ENCODE measurements at places on chromosomes 16 and 17. TPM values are rescaled to one million over a fixed set of nuclear protein-coding genes. Genes with fewer than 3 reads are reported as not detected.

DNA sequence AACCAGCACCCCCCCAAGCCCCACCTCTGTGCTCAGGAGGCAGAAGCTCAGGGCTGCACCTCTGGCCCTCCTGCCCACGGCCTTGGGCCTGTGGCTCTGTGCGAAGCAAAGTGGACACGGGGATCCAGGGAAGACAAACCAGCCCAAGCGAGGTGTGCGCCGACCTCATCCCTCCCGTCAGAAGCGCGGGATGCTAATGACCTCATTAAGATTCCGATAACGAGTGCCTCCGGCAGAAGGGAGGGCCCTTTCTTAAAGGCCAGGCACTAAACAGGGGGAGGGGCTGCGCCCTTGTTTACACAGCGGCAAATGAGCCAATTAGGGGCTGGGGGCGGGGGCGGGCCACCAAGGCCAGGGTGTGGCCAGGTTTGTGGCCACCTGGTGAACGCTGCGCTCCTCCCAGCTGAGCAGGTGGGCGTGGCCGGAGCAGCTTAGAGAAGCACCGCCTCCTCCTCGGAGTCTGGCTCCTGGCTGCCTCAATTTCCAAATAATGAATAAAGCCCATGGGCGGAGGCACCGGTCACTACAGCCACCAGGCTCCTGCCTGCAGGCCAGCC lies 3.2 kb downstream of the CBX4 start:
- H3K27me3 ChIP-seq, result no peaks in the 10 kb centered on the region
- no peak for DNase-seq
- H3K4me1 ChIP-seq, result peaks cover 47% of the 10 kb centered on the region
- H3K4me3 ChIP-seq, result no peak overlapping the region

GRCh38 chr17:19683117-19683516 lies 33.3 kb downstream of the SLC47A2 start:
- H3K4me3 ChIP-seq, result no peak overlapping the region
- no peak for DNase-seq
- no peaks in the 10 kb centered on the region for H3K4me1 ChIP-seq
- H3K27me3 ChIP-seq, result no peaks in the 10 kb centered on the region

DNA sequence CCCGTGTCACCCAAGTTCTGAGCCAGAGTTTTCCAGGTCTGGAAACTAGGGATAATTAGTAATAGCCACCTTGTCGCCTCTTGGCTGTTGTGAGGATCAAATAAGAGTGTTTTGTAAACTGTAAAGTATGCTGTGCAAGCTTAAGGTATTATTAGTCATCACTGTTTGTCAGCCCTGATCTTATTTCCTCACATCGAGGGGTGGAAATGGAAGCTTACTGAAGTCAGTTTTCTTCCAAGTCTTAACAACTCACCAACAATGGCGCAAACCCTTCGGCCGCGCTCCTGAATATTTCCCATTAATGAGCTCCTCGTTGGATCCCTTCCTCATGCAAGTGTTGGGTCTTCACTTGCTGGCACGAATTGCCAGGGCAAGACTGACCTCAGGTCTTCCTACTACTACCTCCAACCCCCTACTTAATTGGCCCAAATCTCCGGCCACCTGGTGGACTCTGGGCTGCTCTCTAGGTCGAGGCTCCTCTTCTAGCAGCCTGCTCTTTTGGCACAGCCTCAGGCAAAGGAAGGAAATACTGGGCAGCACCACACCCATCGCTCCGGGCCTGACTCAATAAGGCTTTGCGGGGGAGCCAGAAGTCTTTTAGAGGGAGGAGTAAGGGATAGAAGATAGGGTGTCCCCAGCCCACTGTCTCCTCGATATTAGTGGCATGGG lies 885 bp upstream of the SLC35B1 start:
- H3K36me3 ChIP-seq, result no peaks in the 10 kb centered on the region
- peak overlapping the region; percentile 87 for H3K4me3 ChIP-seq
- no peaks in the 10 kb centered on the region for H3K27me3 ChIP-seq
- peak overlapping the region; percentile 97 for H3K27ac ChIP-seq

GRCh38 chr17:21140911-21141310 lies 14.1 kb downstream of the DHRS7B start:
- H3K27me3 ChIP-seq, result no peaks in the 10 kb centered on the region
- no peak for DNase-seq
- H3K36me3 ChIP-seq, result no peaks in the 10 kb centered on the region

EMP2 gene
- 18.4 TPM for polyA plus RNA-seq

ABCA8 gene
- polyA plus RNA-seq, result 45.6 TPM

GRCh38 chr17:54085934-54086333 lies 263.2 kb downstream of the KIF2B start:
- no peaks in the 10 kb centered on the region for H3K36me3 ChIP-seq
- no peak overlapping the region for H3K4me3 ChIP-seq
- H3K4me1 ChIP-seq, result no peaks in the 10 kb centered on the region
- no peak overlapping the region for H3K27ac ChIP-seq

DNAI2 gene
- 80.5 TPM for polyA plus RNA-seq
